ENCODE measurements at places on chromosomes 6 and 20.

DNA sequence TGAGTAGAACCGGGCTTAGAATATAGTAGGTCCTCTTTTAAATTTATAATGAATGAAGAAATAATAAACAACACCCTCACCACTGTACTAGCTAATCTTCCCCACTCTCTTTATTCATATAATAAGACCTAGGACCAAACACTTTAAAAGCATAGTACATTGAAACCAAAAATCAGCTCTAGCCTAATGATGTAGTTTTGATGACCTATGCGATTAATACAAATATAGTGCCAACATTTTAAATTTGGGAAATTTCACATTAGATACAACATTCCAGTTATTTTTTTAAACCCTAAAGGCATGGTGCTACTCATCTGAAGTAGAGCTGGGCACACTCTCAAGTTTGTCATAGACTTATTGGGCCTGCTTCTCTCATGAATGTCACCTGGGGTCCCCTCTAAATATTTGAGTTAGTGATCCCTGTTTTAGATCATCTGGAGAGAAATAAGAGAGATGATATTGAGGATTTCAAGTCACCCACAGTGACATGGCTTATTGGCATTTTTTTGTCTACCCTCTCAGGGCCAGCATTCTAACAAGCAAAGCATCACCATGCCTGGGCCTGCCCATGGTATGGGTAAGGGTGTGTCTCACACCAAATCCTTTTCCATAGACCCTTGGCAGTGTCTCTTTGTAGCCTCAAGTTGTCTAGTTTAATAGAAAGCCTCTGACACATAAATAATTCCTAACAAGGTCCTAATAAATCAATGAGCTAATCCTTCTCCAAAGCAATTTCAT is 319.8 kb downstream of the HIVEP2 start:
- no peak for DNase-seq

GRCh38 chr6:23173234-23173633 is 603.9 kb downstream of the HDGFL1 start:
- DNase-seq: no peak

DNA sequence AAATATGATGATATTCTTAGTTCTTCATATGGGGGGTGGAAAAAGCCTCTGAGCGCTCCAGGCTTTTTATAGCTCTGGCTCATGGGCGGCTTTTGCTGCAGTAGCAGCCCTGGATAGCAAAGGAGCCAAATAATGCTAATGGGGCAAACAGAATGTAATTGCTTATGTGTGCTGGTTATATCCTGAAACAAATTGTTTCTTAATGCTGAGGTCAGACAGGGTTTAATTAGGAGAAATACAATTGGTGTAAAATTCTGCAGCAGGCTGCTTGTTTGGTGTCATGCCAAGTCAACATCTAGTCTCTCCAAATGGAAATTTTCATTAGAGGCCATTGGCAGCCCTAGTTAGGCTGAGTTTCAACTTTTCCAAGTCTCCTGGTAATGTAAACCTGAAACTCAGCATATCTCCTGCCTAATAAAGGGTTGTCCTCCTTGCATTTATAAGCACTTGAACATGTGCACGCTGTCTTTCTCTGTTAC is 530.1 kb upstream of the NOX3 start:
- DNase-seq: no peak

DNA sequence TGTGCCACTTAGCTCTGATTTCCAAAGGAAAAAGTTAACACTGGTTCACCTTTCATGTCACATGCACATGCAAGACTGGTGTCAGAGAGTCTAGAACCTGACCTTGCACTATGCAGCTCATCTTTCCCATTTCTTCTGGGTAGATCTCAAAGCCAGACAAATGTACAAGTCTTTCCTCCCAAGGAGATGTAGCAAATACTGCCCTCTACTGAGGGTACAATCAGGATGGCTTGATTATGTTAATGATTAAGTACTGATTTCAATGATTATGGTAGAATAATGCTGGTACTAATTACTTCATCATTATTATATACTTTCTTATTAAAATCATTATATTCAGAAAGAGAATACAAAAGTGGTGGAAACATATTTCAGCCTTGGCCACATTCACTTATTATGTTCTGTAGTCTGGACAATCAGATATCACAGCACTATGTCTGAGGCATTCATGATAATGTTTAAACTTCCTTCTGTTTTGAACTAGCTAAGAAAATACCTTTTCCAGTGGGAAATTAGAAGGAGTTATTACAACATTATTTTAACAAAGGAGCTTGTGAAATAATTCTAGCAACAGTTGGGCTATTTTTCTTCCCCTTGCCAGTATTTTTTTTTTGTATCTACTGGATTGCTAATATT is 68.5 kb upstream of the FOXO3 start:
- no peak for DNase-seq

DNA sequence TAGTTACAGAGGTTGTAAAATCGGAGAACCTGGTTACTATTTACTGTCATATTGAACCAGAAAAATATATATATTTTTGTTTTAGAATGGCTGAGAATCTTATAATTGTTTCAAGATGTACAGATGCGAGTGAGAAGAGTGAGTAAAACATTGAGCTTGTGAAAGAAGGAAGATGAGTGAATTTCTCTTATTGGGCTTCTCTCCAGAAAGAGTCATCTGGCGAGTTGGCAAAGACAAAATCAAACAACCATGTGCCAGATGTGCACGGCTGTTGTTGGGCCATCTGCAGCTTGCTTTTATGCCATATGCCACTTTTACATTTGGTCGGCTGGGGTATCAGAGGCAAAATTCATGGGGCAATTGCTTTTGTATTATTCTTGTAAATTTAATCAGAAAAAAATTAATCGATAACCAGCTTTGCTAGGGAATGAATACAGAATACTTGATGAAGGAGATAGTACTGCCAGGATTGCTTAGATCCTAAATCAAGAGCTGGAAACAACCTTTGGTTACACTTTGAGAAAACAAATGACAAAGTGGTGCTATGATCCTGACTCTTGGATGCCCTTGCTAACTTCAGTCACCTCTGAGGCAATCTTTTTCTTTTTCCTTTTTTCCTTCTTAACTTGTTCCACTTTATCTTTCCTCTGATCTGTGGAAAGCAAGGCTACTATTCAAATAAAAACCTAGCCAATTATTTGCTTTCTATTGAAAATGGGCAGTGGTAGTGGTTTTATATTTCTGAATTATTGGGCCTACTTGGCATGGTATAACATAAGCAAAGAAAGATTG is 97.1 kb upstream of the GRIK2 start:
- DNase-seq: no peak

GRCh38 chr20:9032758-9033157 is 36.1 kb upstream of the PLCB4 start:
- no peak for DNase-seq

GRCh38 chr20:61940491-61940890 is 125.2 kb downstream of the TAF4 start:
- no peak for DNase-seq

DNA sequence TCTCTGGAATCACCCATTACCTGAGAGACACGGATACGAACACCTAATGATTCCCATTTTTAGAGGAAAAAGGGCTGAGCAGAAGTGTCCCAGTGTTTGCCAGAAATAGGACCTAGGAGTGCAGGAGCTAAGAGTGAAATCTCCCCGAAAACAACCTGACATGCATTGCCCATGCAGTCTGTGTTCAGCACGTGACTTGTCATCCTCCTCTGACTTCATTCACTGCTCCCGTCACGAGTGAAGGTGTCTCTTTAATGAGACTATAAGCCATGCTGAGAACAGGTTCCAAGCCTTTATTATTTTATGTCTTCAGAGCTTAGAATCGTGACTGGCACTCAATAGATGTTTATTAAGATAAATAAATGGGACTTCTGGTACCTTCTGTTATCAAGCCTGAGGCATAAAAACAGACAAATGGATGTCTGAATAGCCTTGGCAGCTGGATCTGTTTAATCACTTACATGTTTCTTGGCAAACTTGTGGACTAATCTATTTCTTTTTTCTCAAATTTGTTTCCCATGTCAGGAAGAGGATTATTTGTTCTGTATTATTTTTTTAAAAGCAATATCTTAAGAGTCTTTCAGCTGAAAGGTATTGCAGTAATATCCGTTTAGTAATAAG is 3.7 kb upstream of the MLIP start:
- no peak for DNase-seq

DNA sequence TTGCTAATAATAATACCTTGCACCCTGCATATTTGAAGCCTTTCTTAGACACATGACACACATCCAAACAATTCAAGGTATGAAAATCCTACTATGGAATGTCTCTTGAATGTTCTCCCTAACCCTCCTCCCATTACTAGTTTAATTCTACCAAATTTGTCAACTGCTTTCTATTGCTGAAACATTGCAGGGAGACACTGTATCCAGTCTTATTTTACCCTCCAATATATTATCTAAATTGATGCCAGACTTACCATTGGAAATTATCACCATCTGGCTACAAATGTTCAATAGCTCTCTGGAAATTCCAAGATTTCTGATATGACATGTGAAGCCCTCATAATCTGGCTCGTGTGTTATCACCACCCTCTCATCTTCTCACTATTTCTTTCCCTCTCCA is 1027.3 kb upstream of the CITED2 start:
- no peak for DNase-seq

DNA sequence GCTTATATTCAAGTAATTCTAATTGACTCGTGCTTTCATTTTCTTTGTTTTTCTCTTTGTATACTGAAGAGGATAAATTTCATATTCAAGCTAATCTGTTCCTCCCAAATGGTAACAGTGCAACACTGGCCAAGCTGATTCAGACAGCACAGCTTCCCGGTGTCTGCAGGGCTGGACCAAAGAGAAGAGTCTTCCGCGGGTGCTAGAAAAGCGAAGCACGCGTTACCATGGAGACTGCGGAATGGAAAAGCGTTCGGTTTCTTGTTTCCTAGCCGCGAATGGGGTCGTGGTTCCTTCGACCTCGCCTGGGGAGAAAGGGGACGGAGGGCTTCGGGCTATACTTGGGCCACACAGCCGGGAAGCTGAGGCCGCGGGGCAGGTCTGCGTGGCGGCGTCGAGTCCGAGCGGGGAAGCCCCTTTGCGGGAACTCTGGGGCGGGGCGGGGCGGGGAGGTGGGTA is 6.2 kb upstream of the ZNF311 start:
- DNase-seq: no peak

DNA sequence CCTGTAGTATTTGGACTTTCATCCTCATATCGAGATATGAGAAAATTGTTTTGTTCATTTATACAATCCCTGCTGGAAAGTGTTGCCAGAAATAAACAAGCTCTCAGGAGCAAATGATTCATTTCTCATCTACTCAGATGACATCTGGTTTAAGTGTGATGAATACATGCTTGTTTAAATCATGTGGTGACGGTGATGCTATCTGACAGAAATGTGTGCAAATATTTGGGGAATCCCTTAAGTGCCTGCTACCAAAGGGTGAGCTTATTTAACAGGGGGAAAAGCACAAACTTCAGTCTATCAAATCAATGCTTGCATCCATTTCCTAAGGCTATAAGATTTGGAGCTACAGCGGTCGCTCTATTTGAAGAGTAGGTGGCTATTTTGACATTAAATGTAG is 368.3 kb upstream of the SASH1 start:
- no peak for DNase-seq

DNA sequence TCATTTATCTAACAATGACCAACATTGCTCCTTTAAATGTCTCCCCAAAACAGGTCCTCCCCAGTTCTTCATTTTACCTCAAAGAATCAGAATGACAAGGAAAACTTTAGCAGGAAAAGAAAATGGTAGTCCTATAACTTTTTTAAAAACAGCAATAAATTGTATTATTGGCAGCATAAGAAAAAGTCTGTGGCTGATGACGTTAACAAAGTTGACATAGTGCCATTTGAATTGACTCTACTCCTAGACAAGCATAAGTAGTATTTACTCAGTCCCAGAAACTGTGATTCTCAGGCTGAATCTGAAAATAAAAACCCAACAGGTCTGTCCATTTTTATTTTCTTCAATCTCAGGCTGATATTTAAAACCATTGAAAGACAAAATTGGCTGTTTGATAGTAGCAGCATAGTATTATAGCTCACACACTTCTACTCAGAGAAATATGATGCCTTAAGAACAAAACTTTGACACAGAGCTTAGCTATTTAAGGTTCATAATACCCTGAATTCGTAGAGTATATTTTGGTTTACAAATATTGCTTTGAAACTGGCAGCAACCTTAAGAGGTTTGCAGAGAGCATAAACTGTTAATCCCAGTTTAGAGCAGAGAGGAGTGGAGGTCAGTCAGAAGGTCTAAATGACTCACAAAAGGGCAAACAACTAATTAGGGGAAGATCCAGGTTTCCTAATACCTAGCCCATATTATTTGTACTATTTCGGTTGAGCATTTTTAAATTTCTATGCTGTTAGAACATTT is 35.0 kb upstream of the TENT5A start:
- no peak for DNase-seq

DNA sequence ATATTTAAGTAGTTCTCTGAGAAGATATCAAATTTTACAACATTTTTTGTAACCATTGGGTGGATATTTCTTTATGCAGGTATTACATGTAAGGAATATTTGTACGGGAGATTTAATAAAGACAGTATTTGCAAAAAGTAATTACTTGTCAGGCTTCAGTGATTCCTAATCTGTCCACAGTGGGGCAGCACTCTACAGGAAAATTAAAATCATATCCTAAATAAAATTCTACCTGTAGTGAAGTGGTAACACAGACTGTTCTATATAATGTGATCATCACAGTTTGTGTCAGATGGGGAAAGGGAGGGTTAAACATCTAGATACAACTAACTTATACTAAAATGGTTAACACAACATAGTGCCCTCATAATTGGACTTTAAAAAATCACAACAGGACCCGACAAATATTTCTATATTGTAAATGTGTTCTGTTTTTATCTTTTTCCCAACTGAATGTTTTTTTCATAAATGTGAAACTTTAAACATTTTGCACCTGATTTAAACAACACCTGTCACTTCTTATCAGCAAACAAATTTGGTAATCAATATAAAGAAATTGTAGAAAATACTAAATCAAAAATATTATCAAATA is 145.6 kb upstream of the MANEA start:
- no peak for DNase-seq

- no peak for DNase-seq
Measured at GRCh38 chr20:21623074-21623780, 82.2 kb upstream of the PAX1 start.

DNA sequence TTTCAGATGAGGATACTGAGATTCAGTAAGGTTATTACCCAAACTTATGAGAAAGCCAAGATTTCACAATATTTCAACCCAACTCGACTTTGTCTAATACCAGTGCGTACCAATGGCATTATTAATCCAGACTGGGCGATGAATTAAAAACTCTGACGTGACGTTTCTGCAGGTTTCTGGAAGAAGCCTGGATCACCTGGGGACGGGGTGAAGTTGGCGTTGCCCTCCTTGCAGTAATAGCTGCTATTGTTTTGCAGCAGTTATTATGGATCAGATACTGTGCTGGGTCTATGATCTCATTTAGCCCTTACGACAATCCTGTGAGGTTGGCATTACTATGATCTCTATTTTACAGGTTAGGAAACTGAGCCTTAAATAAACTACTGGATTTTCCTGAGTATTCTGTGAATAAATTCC is 569 bp upstream of the CDC5L start:
- DNase-seq: no peak

- DNase-seq: no peak
Measured at GRCh38 chr20:10649797-10650160, 24.0 kb downstream of the JAG1 start.

- DNase-seq: no peak
Measured at GRCh38 chr6:56927538-56928453, 27.1 kb upstream of the BEND6 start.

GRCh38 chr20:4936851-4937406 is 64.4 kb downstream of the SLC23A2 start:
- no peak for DNase-seq

All from esophagus squamous epithelium (tissue), 5 donors.